ENCODE measurements at places on chromosomes 16 and 17. TPM values are rescaled to one million over a fixed set of nuclear protein-coding genes. Genes with fewer than 3 reads are reported as not detected.

GRCh38 chr17:76641501-76641900 lies 2.1 kb downstream of the ST6GALNAC1 start:
- DNase-seq = no peak

The C16orf54 gene
- total RNA-seq = 2.2 TPM

- DNase-seq = no peak
Measured at GRCh38 chr17:78766743-78767294, 15.3 kb downstream of the CYTH1 start.

- no peak for DNase-seq
Measured at GRCh38 chr16:58332997-58333700, 38.3 kb upstream of the PRSS54 start.
